Inflammatory macrophage (primary cell): ENCODE measurements at places on chromosomes 13 and 19.
A peak's percentile ranks its signal among the peaks of the same experiment; 100 is the strongest.

DNA sequence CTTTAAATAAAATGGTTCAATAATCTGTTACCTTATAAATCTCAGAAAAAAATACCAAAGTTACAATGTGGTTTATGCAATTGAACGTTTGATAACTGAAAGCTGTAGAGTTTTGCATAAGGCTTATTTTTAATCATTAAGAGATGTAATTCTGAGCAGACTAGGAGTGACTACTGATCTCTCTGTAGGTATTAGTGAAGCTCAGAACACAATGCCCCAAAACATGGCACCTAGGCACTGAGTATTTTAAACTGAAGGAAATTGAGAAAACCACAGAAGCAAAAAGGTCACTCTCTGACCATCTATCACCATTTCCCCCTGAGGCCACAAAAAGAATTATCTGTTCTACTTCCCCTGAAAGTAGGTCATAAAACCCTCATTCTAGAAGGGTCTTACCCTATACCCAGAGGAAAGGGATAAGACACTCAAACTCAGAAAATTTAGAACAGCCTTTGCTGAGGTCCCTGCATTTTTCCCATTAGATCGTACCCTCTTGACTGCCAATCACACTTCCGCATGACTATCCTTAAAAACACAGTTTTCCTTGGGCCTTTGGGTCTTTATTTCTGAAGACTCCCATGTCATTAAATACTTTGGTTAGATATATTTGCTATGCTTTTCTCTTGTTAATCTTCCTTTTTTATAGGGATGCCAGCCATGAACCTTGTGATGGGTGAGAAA is 158.1 kb downstream of the PCDH9 start:
- no peak for DNase-seq

DNA sequence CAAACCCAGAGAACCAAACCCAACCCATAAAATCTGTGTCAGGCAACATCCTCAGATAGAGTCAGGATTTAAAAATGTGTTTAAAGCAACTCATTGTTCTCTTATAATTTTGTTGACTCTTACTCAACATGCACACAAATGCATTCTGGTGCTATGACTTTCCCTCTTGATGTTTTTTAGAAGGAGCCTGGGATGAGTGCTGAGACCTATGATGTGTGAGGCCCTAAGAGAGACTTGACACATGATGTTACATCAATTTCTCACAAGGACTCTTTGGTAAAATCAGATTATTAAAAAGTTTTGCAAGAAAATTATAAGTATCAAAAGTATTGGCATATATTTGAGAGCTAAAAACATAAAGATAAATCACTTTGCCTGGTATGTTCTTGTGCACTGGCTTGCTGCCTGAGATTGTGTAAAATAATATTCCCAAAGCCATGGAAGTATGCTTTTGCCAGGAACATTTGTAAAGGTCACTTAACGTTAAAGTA is 173.9 kb downstream of the DCLK1 start:
- no peak for DNase-seq

DNA sequence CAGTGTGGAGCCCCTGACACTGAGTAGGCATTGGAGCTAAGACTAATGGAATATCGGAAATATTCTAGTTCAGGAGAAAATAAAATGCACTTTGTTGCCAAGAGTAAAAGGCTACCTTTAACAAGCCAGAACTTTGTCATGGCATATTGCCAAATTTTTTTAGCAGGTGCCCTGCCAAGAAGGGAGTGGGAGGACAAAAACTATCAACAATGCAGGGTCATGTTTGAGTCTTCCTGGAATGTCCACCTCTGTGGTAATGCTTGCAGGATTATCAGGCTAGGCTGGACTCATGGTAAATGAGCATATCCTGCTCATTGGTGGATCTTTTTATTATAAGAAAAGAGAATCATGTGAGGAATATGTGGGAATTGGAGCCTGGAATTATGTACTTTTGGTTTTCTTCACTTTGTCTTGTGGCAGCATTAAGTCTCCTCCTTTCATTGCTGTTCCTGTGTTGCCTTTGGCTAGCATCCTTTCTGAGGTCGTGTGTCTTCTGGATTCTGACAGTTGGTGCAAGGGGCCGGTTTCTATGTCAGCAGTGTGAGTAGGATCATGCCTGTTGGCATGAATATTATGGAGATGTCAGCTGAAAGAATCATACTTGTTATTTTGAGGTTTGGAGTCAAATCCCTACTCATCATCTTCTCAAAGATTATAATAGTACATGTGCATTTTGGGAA is 122.9 kb upstream of the SPRY2 start:
- no peak for DNase-seq

- peak; percentile 76 for DNase-seq
These were observed 58.7 kb upstream of the KLF5 start for GRCh38 chr13:73000027-73000674.

GRCh38 chr19:3075605-3076431 is 13.5 kb upstream of the TLE5 start:
- peak; percentile 54 for DNase-seq

- DNase-seq: no peak
These were observed 1.7 kb downstream of the HIF3A start for GRCh38 chr19:46298479-46299003.

DNA sequence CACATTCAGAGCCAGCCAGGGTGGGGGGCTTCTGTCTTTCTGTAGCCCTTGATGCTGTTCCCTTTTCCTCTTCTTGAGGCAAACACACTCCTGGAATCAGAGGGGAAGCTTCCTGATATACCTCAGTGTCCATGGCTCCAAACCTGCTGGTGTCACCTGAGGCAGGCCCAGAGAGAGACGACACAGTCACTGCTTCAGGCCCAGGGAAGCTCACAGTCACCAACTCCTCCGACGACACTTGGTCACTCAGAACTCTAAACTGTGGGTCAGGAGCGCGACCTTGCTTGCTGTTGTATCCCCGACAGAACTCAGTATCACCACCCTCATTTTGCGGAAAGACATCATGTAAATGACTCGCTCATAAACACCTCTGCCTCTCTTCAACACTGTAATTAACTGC is 1.1 kb downstream of the ATP13A1 start:
- no peak for DNase-seq

DNA sequence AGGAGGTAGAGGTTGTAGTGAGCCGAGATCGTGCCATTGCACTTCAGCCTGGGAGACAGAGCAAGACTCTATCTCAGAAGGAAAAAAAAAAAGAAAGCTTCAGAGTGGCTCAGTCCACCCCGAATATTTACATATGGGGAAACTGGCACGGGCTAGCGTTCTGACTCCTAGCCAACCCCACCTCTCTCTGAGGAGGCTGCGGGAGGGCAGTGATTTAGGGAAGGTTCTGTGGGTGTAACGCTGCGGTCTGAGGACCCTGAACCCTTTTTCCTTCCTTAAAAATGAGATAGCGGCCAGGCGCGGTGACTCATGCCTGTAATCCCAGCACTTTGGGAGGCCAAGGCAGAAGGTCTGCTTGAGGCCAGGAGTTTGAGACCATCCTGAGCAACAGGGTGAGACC is 5.0 kb downstream of the LRRC25 start:
- peak; percentile 95 for DNase-seq

DNA sequence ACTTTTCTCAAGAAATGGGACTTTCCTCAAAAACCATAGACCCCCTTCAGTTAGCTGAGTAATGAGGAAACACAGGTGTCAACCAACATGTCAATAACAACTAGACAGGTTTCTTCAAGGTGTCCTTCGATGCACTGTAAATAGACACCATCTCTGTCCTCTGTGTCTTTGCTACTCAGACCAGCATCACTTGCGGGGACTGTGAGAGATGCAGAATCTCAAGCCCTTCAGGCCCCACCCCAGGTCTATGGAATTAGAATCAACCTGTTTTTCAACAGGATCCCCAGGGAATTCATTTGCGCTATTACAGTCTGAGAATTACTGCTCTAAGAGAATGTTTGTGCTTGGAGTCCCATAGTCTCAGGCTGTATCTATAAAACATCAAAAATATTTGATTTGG is 469.9 kb downstream of the COG6 start:
- no peak for DNase-seq

DNA sequence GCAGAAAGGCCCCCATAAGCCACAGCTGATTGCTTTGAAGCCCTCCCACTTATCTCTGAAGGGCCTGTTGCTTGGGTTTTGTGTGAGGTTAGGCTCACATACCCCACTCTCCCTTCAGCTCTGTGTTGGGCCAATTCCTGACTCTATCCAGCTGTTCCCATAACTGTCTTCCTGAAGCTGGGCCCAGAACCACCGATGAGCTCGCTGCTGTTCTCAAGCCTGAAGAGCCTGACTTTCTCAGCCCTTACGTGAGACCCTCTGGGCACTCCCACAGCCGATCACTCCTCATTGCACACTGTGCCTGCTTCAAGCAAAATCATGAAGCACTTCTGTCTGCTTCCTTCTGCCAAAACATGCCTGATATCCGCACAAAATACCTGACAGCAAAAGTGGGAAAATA is 124.1 kb downstream of the CRYL1 start:
- no peak for DNase-seq

DNA sequence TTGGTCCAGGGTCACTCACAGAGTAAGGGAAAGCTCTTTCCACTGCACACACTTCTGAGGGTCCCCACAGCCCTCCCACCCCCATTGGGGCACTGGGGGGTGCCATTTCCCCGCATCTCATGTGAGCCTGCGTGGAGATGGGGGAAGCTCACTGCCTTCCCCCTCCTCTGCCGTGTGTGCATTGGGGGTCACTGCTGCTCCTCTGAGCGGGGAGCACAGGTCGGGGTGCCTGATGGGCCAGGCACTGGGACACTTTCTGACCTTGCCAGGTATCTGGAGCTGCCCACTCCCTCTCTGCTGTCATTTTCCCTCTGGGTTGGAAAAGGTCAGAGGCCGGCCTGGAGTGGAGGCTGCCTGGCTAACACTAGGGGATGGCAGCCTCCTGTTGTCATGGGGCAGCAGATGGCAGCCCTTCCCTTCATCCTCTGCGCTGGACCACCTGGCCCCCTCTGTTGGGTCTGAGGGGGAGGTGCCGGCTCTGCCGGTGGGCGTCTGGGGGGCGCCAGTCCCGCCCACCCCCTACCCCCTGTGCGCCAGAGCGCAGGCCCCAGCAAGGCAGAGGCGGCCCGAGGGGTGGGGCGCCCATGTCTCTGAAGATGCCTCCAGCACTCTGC is 9.1 kb downstream of the SSBP4 start:
- no peak for DNase-seq

DNA sequence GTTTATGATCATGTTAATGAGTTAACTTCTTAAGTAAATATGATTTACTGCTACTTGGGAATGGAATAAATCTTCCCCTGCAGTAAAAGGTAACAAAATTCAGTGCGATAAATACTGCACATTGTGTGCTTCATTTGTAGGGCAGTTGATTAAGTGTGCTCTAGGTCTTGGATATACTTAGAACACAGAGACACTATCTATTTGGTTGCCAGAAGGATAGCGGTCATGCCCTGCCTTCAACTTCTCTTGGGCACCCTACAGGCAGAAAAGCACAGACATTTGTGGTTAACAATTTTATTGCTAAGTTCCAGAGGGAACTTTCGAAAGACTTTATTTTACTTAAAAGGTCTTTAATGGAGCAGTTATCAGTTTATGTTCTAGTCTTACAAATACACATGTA is 605.8 kb downstream of the PCDH9 start:
- no peak for DNase-seq

DNA sequence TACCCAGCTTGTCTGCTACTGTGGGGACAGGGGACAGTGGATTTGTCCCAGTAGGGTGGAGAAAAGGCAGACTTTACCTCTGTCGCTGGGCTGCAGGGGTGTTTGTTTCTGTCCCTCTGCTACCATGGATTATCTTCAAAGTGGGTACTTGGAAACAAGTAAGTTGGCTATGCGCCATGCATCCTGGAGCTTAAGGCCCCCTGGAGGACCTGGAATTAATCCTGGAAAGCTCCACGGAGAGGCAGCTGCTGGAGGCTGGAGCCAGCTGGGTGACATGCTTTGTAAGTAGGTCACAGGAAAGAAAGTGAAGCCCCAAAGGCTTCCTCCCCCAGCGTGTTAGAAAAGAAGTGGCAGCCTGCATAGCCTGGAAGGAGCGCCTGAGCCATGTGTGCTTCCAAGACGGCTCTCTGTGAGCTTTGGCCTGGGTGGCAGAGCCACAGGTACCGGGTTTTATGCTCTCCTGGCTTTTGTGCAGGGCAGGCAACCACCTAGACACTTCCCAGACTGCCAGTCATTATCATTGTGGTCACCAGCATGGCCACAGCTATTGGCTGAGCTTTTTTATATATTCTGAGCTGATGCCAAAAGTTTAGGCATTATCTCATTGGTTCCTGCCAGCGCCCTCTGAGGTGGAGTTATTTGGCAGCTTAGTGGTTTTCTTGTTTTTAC is 9.5 kb downstream of the B3GLCT start:
- DNase-seq: no peak

DNA sequence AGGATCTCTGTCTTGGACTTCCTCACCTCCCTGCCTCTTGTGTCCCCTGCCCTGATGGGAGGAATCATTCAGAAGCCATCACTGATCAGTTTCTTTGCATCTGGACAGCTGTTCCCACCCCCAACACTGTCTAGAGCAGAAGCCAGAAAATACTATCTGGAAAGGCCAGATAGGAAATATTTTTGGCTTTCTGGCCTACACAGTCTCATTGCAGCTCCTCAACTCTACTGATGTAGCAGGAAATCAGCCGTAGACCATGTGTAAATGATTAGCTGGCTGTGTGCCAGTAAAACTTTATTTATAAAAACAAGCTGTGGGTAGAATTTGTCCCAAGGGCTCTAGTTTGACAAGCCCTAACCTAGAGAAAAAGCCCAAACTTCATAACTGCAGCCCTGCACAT is 5.6 kb downstream of the SIGLEC7 start:
- no peak for DNase-seq

GRCh38 chr19:38736036-38736412 is 8.2 kb downstream of the CAPN12 start:
- peak; percentile 19 for DNase-seq

DNA sequence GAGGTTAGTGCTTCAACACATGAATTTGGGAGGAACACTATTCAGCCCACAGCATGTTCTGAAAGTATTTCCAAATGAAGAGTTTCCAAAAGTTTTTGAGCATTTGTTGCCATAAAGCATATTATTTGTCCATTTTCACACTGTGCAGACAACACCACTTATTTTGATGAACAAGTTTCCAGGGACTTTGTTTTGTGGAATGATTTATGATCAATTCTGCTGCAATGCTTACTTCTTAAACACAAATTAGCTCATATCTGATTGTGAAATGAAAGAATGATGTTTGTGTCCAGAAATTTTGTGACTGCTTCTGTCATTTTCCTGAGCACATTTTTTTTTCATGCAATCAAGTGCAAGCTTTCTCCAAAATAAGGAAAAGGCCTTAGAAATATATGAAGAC is 205.3 kb downstream of the RAP2A start:
- DNase-seq: no peak

- DNase-seq: no peak
These were observed 13.6 kb downstream of the ZIC2 start for GRCh38 chr13:99995104-99995588.

- DNase-seq: no peak
These were observed 171.1 kb downstream of the STK24 start for GRCh38 chr13:98405690-98406344.

- no peak for DNase-seq
These were observed 10.4 kb upstream of the LDLR start for GRCh38 chr19:11078893-11079292.

DNA sequence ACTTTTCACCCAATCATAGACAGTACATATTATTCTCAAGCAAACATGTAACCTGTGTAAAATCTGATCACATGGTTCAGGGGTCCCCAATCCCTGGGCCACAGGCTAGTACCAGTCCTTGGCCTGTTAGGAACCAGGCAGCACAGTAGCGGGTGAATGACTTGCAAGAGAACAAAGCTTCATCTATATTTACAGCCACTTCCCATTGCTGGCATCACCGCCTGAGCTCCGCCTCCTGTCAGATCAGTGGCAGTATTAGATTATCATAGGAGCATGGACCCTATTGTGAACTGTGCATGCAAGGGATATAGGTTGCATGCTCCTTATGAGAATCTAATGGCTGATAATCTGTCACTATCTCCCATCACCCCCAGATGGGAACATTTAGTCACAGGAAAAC is 133.1 kb downstream of the MAB21L1 start:
- DNase-seq: no peak
